ENCODE measurements at places on chromosomes 3 and 15.

GRCh38 chr15:55959744-55960447 lies 33.5 kb downstream of the NEDD4 start:
- DNase-seq = no peak

DNA sequence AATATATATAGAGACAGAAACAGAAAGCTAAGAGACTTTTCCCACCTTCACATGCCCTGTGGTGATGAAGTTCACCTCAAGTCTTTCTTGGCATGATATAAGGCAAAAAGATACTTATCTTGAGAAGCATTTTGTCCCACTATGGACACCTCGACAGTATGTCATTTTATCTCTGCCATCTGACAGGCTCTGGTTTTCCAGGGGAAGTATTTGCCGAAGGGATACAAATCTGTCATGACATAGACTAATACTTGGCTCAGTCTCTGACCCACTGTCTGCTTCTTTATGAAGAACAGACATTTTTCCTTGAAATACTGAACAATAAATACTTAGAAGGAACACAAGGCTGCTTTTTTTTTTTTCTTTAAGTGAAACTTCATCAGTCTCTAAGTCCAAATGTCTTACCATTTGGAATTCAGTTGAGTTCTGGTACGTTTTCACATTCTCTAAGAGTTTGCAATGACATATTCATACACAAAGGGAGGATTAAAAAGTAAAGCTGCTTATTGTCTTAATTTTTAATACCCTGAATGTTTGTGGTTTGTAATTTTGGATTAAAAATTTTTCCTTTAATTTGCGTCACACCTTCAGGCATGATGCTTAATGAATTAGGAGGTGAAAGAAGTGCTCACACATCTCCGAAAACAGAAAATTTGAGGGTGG lies 87.8 kb upstream of the LMOD3 start:
- DNase-seq = no peak

GRCh38 chr15:31293655-31294054 lies 33.0 kb upstream of the KLF13 start:
- no peak for DNase-seq

- DNase-seq = no peak
Observed at GRCh38 chr3:139434764-139435307, 41.5 kb downstream of the RBP2 start.

DNA sequence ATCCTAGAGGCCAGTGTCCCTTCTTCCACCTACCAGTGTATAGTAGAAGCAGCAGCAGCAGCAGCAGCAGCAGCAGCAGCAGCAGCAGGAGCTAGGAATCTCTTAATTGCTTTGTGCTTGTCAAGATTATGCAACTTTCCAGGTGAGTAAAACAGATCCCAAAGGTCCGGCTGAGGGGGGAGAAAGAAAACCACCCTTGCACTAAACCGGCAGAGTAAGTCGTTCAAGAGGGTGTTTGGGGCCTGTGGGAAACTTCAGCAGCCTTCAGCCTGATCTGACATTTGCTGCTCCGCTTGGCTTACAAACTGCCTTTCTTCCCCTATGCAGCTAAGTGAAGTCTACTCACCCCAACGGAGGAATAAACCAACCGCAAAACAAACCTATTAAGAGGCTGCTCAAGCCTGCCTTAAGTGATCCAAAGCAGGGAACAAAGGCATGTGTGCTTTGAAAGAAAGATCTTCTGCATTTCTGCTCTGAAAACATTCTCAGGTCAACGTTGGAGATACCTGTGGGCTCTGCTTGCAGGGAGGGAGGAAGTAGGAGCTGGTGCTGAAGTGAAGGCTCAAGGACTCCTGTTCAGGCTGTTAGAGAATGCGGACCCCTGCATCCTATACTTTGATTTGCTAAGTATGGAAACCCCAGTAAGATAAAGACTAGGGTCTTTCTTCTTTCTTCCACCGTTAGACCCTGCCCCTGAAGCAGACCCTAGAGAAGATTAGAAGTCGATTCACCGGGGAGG lies 35.7 kb upstream of the DLG1 start:
- no peak for DNase-seq

All from activated CD4-positive, alpha-beta memory T cell treated with anti-CD3 and anti-CD28 coated beads, Interleukin-2, amount 10 ng/mL, durations not matched to agents 7 days and 5 days (primary cell).